ENCODE measurements at places on chromosomes 13 and 19.

- no peak for DNase-seq
Observed at GRCh38 chr19:5588441-5588840, 20.7 kb upstream of the TINCR start.

DNA sequence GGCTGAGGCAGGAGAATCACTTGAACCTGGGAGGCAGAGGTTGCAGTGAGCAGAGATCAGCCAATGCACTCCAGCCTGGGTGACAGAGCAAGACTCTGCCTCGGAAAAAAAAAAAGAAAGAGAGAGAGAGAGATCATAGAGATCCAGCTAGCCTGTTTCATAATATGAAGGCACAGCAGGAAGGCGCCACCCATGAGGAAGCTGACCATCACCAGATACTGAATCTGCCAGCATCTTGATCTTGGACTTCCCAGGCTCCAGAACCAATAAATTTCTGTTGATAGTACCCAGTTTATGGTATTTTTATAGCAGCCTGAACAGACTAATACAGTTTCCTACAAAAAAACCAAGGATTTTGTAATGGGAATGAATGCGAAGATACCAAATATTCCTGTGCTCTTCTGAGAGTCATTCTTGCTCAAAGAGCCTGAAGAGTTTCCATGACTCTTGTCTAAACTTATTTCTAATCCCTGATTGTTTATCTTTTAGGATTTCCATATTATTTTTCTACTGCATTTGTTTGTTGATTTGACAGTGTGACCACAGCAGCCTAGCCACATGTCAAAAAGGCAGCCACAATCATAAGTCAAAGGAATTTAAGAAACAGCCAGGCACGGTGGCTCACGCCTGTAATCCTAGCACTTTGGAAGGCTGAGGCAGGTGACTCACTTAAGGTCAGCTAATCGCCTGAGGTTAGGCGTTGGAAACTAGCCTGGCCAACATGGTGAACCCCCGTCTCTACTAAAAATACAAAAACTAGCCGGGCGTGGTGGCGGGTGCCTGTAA is 37.7 kb upstream of the PDCD5 start:
- no peak for DNase-seq

GRCh38 chr13:71964491-71965100 is 97.6 kb upstream of the DACH1 start:
- no peak for DNase-seq

DNA sequence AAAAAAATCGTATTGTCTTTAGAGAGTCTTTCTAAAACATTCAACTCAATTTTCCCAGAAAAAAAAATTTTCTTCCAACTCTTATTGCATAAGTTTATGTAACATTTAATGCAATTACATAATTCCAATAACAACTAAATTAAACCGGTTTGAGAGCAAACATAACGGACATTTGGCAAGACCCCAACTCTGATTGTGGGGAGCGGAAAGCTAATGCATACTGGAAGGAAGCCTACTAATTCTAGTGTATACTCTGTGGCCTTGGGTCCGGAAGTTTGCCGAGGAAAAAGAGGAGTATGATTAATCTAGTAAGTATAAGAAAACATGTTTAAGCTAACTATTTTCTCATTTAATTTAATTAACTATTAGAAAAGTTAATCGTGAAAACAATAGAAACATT is 21.3 kb upstream of the MIR17HG start:
- DNase-seq, result no peak

- no peak for DNase-seq
Observed at GRCh38 chr13:50999641-51000040, 90.0 kb downstream of the RNASEH2B start.

DNA sequence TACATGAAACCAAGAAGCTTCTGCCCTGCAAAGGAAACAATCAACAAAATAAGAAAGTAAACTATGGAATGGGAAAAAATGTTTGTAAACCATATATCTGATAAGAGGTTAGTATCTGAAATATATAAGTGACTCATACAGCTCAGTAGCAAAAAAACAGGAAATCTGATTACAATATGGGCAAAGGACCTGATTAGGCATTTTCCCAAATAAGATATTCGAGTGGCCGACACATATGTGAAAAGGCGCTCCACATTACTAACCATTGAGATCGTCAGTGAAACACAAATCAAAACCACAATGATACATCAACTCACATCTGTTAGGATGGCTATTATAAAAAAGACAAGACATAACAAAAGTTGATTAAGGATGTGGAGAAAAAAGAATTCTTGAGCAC is 2818.6 kb upstream of the PCDH20 start:
- no peak for DNase-seq

DNA sequence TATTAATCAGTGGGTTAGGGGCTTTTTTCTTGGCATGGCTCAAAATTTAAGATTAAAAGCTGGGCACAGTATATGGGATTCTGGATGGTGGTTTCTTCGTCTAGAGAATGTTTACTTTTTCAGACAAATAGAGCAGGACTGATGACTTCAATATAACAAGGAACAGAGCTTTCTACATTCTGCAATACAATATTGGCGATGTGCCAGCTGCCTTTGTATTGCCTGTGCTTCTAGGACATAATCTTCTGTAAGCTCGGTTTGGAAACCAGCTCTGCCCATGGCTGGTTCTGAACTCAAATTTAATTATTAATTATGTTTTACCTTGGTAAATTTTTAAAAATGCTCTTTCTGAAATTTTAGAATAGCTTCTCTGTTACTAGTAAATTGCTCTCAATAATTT is 139.1 kb upstream of the TRPC4 start:
- DNase-seq, result no peak

DNA sequence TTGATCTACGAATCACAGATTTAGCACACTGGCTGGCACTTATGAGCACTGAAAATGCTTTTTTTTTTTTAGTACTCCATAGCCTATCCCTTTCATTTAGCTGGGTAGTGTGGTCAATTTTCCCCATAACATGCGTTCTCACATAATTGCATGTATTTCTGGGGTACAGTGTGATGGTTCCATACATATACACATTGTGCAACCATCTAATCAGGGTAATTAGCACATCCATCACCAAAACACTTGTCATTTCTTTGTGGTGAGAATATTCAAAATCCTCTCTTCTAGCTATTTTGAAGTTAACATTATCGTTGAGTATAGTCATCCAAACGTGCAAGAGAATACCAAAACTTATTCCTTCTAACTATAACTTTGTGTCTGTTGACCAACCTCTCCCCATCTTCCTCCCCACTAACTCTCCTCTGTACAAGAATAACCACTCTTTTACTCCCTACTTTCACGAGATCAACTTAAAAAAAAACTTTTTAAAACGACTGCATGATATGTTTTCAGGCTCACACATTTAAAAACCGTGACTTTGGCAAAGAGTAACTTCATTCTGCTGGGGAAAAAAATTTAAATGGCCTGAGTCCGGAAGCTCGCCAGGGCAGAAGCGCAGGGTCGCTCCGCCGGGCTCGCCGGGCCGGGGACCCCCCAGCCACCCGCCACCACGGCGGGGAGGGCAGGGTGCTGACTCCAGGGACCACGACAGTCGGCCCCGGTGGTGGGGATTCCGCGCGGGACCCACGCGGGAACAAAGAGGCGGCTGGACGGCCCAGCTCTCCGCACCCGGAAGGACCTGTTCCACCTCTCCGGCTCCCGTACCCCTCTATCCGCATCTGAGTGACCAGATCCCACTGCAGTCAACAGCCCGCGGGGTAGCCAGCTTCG is 868 bp upstream of the UBAC2 start:
- DNase-seq, result no peak

- no peak for DNase-seq
Observed at GRCh38 chr13:73918691-73919090, 215.5 kb downstream of the KLF12 start.

DNA sequence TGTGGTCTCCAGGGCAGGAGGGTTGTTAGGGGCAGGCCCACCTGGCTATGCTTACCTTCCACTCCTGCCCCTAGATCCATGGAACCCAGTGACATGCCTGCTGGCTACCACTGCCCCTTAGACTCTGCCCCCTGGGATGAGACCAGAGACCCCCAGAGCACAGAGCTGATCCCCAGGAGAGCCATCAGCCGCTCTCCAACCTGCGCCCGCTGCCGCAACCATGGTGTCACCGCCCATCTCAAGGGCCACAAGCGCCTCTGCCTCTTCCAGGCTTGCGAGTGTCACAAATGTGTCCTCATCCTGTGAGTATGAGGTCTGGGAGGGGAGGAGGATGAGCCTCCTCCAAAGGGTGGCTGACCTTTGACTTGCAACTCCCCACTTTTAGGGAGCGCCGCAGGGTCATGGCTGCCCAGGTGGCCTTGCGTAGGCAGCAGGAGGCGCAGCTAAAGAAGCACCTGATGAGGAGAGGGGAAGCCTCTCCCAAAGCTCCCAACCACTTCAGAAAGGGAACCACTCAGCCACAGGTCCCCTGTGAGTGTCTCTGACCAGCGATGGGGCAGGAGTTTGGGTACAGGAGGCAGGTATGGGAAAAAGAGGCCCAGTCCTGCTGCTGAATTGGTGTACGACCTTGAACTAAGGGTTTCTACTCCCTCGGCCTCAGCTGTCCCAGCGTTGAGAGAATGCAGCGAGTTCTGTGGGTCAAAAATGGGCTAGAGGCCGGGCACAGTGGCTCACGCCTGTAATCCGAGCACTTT is 2.7 kb downstream of the DMRTC2 start:
- DNase-seq, result no peak

DNA sequence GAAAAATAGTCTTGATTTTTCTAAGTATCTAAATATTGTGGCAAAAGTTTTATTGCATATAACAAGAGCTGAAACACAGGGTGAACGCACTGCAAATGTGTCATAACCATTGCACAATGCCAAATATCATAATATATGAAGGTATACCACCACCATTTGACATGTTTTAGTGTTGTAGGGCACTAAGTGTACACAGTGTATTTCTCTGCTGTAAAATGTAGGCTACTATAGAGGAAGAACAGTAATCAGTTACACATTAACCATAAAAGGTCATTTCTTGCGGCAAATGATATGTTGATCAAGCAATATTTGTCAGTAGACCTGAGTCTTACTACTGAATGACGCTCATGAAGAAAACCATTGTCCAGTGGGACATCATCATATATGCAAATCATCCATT is 18.3 kb upstream of the KLF5 start:
- DNase-seq, result no peak

GRCh38 chr13:55517312-55517711 is 1623.4 kb upstream of the PRR20A start:
- no peak for DNase-seq

DNA sequence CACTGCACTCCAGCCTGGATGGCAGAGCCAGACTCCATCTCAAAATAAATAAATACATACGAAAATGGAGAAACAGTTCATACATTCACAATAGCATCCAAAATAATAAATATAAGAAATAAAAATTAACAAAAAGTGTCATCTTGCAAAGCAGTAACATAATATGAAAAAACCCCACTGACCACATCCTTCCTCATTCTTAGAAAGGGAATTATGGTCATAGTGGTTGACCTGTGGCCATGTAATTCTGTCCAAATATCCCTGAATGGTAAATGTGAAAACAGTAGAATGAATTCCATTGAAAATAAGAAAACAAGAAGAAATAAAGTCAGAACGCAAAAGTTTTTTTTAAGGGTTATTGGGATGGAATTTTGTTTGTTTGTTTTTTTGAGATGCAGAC is 7.0 kb upstream of the CDC42EP5 start:
- DNase-seq, result no peak

- DNase-seq, result no peak
Observed at GRCh38 chr13:111977179-111977506, 89.8 kb upstream of the SOX1 start.

Data from activated CD8-positive, alpha-beta memory T cell treated with anti-CD3 and anti-CD28 coated beads, Interleukin-2, amount 50 U/mL, for 4 hours (primary cell).